ENCODE measurements at places on chromosomes 3 and 15.

DNA sequence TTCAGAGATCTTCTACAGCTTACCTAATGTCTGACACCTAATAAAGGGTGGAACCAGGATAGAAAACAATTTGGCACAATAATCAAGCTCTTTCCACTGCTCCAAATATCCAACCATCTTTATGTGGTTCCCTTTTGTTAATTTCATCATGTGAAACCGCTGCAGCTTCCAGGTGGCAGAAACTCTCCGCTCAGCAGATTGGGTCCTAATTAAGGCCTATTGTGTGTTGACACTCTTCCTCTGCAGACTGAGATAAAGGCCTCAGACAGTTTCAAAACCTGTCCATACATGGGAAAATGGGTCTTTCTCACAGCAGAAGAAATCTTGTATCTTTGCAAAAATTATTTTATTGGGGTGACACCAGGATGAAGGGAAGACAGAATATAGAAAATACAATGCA is 1002.4 kb upstream of the SEMA6D start:
- no peak for DNase-seq

DNA sequence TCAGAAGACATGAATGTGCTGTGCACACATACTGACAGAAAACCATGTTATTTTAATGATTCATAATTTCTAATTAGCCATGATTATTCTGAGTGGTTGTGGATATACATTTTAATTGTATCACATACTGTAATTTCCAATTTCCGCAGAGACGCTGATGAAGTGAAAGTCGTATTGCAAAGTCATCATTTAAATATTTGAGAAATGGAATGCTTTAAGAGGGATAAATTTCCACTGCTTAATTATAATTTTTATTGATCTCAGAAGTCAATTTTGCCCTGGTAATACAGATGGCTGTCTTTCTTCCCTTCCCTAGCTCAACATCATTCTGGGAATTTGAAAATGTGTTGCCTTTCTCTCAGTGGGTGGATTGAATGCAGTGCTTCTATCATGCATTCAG is 819.3 kb downstream of the ROBO2 start:
- no peak for DNase-seq

GRCh38 chr3:99084156-99084555 is 182.7 kb upstream of the DCBLD2 start:
- DNase-seq, result no peak

- DNase-seq, result no peak
Observed at GRCh38 chr3:175716446-175716845, 857.3 kb downstream of the NAALADL2 start.

GRCh38 chr3:24582431-24583403 is 88.1 kb upstream of the THRB start:
- DNase-seq, result no peak

- no peak for DNase-seq
Observed at GRCh38 chr3:160869825-160870224, 113.8 kb downstream of the PPM1L start.

DNA sequence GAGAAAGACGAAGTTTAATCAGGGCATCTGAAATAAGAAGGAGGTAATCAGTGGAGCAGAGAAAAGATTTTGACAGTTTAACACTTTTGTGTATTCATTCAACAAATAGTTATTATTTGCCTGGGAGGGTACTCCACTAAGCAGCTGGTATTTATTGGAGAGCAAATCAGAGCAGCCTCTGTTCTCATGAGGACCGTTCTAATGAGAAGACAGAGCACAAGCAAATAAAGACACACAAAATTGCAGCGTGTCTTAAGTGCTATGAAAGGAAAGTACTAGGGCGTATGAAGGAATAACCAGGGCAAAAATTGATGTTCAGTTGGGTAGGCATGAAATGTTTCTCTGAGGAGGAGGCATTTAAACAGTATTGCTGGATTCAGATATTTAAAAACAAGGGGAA is 302.9 kb upstream of the RARB start:
- DNase-seq, result no peak

GRCh38 chr3:172311217-172311616 is 137.0 kb downstream of the GHSR start:
- DNase-seq, result no peak

DNA sequence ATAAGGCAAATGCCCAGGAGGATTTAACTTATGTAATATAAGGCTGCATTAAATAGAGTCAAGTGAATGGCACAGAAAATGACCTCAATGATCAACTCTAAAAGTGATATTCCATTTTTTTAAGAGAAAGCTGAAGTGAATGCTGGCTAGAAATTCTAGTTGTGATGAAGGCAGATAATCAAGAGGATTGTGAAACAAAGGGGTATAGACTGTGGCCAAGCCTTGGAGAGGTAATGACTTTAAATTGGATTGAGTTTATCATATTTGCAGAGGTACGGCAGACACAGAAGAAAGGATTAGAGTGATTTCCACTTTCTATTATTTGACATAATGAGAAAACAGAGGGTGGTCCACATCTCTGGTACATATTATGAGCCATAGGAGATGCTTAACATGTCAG is 269.2 kb downstream of the MECOM start:
- no peak for DNase-seq

- DNase-seq, result no peak
Observed at GRCh38 chr15:28082891-28083684, 16.0 kb downstream of the OCA2 start.

GRCh38 chr15:56428821-56429458 is 36.0 kb downstream of the MNS1 start:
- no peak for DNase-seq

- no peak for DNase-seq
Observed at GRCh38 chr3:29348316-29348715, 67.4 kb downstream of the RBMS3 start.

GRCh38 chr15:58522391-58522790 is 90.6 kb downstream of the LIPC start:
- no peak for DNase-seq

- no peak for DNase-seq
Observed at GRCh38 chr3:178267158-178267844, 268.9 kb upstream of the KCNMB2 start.

DNA sequence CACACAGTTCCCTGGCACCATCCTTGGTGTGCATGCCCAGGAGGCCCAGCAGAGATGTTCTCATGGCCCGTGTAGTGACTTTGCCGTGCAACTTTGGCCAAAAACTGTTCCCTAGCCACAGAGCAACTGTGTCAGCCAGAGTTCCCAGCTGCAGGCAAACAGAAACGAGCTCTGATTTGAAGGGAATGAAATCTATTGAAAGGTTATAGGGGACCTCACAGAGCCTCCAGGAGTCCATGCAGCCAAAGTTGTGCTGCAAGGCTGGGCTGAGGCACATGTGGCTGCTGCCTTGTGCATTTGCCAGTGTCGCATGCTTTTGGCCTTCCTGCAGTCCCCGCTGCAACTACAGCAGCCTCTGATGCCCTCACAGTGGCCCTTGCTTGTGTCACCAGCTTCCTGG is 70.5 kb downstream of the PLXNA1 start:
- DNase-seq, result no peak

All from activated CD8-positive, alpha-beta memory T cell treated with anti-CD3 and anti-CD28 coated beads for 48 hours (primary cell).